ENCODE measurements at places on chromosomes 3 and 15. TPM values are rescaled to one million over a fixed set of nuclear protein-coding genes. Genes with fewer than 3 reads are reported as not detected.

DNA sequence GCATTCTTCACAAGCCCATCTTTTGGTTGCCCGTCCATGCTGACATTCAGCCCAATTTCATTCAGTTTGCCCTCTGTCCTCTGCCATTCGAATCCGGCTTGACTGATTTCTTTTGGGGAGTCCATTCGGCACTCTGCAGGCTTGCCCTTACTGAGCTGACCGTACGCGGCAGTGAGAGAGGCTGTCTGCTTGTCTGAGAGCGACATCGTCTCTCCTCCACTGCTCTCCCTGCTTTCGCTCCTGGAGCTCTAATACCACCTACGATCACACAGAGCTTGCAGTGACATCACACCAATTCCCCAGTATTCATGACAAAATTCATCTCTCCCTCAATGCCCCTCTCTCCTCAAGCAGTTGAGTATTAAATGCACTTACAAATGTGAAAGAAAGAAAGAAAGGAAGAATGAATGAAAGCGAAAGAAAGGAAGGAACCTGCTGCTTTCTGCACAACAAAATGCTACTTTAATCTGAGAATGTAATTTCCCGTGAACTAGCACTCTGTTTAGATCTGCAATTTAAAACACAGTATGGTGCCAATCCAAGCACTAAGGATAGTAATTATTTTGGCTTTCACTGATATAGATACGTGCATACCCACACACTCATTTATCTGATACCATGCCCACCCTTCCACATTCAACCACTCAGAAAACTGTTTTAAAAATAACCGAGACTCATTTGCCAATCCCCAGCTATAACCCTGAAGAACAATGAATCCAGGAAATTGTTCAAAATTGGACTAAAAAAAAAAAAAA is 89.5 kb downstream of the DHX30 start:
- no peak for DNase-seq

GRCh38 chr3:193879099-193879863 is 256.7 kb upstream of the HES1 start:
- DNase-seq = no peak

DNA sequence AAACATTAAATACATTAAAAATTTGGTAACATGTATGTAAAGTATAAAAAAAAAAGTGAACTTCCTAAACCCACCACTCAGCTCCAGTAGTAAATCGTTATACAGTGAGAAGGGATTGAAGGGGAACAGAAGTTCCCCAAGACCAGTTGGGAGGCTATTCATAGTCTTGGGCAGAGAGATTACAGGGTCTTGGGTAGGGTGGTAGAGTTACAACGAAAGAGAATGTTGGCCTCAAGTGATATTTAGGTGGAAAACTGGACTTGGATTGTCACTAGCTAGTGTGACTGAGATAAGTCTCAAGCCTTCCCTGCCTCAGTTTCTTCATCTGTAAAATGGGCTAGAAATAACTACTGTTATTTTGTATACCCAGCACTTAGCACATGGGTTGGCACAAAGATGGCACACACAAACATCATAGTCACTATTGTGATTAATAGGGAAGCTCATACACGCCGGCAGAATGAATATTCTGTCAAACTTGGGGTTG is 431 bp upstream of the YEATS2 start:
- DNase-seq = no peak

GRCh38 chr3:118400086-118400485 is 634.6 kb downstream of the IGSF11 start:
- DNase-seq = no peak

- no peak for DNase-seq
Measured at GRCh38 chr3:132225664-132226063, 91.5 kb upstream of the ACP3 start.

The CACNA2D2 gene
- polyA plus RNA-seq = 25.7 TPM

Data from right cardiac atrium (tissue), 5 donors.